ENCODE measurements at places on chromosomes 5 and 9.

DNA sequence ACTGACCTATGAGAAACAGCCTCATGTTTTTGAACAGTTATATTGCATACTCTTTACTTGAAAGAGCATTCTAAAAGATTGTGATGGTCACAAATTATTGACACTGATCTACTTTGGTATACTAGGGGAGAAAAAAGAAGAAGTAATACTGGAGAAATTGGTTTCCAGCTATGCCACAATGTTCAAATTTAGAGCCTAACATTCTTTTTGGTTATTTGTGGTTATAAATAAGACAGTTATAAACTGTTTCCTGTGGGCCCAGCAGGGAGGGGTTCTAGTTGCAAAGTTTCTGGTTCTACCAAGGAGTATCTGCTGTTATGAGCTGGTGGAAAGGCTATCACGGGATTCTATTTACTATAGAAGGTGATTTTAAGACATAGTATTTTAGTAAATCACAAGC is 4.8 kb downstream of the CWC27 start:
- DNase-seq = no peak

DNA sequence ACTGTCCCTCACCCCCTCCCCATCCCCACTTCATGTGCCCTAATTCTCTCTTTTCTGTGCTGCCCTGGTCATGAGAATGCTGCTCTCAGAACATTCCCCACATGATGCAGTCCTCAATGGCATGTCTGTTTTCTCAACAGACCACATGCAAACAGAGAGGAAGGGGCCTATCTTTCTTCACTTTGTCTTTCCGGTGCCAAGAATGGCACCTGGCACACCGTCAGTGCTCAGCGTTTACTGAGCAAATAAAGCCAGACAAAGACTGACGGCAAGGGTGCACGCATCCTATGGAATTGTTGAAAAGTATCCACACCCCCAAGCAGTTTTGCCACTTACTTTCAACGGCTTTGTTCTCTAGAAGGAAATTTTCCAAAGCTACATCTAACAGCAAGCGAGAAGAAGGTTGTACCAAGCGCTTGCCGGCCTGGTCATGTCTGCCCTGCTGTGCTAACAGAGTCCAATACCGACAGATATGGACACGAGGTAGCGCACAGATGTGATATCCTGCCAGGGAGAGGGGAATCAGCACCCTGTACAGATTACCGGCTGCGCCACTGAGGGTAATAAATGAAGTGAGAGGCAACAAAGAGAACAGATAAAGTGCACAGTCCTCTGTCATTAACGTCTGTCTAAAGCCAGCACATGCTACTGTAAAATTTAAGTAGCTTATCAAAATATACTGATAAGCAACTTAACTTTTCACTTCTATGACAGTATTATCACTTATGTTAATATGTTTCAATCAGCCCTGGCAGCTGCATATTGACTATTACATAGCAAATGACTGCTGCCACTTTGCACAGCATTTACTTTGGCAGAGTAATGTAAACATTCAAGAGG is 251.7 kb downstream of the DENND1A start:
- DNase-seq = no peak

- no peak for DNase-seq
Observed at GRCh38 chr5:127311349-127311748, 20.8 kb downstream of the MEGF10 start.

DNA sequence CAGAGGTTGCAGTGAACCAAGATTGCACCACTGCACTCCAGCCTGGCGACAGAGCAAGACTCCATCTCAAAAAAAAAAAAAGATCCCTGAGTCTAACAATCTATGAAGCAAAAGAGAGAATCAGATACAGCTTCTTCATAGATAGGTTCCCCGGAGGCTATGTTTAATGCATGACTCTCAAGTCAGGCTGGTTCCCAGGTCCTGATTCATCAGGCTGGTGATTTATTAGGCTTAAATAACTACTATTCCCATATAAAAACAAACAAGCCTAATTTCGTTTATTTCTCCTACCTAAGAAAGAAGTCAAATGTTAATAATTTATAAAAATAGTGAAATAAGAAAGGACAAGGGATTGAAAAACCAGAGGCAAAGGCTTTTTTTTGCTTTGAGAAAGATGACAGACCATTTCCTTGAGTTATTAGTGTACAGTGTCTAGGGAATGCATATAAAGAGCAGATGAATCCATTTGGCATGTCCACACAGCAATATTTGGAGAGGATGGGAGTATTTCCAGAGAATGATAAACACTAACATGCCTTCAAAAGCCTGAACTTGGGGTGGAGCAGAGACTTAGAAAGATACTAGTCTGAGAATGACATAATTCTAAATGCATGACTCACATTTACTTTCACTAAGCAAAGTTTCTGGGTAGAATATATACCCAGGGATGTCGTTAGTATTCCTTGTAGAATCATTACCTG is 115.3 kb downstream of the NREP start:
- peak; percentile 76 for DNase-seq

- no peak for DNase-seq
Observed at GRCh38 chr9:136975644-136976043, 1.7 kb upstream of the PTGDS start.

- DNase-seq = peak; percentile 30
Observed at GRCh38 chr9:36298566-36298965, 40.3 kb upstream of the GNE start.

GRCh38 chr5:1363581-1363980 is 18.7 kb upstream of the CLPTM1L start:
- no peak for DNase-seq

DNA sequence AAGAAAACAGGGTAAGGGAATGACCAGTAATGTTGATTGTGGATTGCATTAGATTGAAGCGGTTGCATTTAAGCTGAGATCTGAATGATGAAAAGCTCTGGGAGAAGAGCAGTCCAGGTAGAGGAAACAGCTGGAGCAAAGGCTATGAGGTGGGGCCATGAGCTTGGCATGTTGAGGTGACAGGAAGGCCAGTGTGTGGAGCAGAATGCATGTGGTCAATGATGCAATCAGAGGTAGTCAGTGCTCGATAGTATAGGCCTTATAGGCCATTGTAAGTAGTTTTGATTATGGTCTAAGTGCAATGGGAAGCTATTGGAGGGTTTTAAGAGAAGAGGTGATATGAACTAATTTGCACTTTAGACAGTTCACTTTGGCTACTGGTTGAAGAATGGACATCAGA is 270.4 kb downstream of the ARHGAP26 start:
- no peak for DNase-seq

GRCh38 chr5:52856564-52856963 is 68.8 kb downstream of the ITGA1 start:
- no peak for DNase-seq

GRCh38 chr5:134851307-134851923 is 5.6 kb downstream of the C5orf24 start:
- DNase-seq = peak; percentile 49

DNA sequence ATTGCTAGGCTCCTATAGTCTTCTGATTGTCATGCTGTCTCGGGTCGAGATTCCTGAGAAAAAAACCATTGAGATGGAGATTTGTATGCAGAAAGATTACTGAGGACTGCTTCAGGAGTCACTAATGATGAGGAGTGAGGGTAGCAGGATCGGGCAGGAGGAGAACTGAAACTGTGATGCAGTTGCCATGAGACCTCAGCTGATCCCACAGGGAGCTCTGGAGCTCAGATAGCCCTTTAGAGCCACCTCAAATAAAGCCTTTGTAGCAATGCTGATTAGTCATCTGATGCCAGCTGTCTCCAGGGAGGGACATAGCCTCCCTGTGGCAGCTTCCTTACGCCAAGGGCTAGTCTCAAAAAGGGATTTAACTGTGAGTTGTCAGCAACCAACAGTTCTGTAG is 256.9 kb downstream of the DMAC1 start:
- DNase-seq = no peak

GRCh38 chr5:78269088-78269703 is 25.3 kb downstream of the AP3B1 start:
- peak; percentile 52 for DNase-seq

DNA sequence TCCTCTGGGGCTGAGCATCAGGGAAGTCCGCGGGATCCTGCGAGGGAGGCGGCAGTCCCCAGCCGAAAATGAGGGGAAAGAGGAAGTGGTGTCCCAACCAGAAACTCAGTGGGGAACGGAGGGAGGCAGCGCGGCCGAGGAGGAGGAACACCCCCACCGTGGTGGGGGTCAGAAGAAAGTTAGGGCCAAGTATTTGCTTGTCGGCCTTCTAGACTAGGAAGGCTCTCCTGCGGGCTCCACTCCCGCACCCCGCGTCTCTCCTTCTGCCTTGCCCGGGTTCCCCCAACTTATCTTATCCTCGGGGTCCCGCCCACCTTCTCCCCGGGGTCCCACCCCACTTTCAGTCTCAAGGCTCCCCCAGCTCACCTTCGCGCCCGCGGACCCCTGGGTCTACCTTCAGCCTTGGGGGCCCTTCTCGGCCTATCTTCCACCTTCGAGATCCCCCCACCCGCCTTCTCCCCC is 557 bp upstream of the PHF2 start:
- peak; percentile 57 for DNase-seq

DNA sequence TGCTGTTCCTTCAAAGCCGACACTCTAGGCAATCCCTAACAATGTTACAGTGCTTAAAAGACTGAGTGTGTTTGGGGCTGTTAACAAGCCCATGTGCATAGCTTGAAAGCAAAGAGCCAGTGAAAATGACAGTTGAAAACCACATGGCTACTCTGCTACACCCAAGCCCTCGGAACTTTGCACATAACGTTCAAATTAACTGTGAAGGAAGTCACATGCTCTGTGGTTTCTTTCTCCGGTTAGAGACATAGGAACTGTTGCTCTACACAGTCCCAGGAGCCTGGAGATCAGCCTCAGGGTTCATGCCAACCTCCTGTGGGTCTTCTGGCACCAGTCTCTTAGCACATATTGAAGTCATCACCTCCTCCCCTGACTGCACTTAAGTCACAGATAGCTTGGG is 51.1 kb downstream of the C9orf152 start:
- DNase-seq = no peak

- no peak for DNase-seq
Observed at GRCh38 chr5:132896685-132897084, 23.2 kb downstream of the LEAP2 start.

GRCh38 chr9:86825299-86825698 is 122.0 kb downstream of the GAS1 start:
- no peak for DNase-seq

- no peak for DNase-seq
Observed at GRCh38 chr9:99124534-99125255, 19.8 kb downstream of the TGFBR1 start.

DNA sequence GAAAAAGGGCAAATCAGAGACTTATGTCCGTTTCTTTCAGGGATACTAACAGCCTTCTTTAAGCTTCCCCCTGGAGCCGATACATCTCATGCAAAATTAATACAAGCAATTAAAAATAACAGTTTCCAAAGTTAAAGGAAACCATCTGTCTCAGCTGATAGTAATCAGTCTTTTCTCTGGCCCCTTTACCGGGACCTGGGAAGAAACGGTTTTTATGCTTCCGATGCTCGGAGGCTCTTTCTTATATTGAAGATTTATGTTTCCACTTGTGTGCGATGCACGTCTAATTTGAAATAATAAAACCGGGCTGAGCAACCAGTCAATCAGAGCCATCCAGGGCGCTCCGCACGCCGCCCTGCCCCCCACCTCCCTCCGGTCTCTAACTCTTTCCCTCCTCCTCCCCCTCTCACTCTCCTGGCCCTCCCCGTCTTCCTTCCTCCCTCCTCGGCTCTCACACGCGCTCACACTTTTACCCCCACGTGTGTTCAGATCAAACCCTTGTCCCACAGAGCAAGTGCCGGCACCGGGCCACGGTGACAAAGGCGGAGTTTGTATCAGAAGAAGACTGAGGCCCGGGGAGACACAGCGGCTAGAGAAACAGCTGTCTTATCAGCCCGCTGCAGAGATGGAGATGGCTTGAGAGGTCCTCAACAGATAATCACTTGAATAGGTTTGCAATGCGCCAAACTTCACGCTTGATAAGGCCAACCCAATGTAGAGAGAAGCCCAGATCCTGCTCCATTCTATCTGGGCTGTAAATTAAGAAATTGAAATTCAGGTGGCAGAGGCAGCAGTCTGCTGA is 5.1 kb upstream of the ELAVL2 start:
- no peak for DNase-seq

- no peak for DNase-seq
Observed at GRCh38 chr9:92196909-92197308, 81.7 kb upstream of the SPTLC1 start.

DNA sequence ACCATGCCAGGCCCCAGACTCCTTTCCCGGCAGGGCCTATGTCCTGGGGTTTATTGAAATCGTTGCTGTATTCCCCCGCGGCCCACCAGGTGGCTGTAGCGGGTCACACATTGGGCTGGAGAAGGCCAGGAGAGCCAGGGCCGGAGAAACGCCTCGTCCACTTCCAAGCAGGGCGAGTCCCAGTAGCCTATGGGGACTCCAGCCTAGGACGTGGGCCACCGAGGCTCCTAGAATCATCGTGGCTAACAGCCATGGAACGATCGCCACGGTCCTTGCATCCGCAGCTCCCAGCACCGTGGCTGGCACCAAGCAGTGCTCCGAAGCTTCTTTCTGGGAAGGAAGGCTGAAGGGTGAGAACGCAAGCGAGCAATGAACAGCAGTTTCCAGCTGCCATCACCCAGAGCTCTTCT is 87.7 kb downstream of the ENTREP1 start:
- DNase-seq = peak; percentile 64

DNA sequence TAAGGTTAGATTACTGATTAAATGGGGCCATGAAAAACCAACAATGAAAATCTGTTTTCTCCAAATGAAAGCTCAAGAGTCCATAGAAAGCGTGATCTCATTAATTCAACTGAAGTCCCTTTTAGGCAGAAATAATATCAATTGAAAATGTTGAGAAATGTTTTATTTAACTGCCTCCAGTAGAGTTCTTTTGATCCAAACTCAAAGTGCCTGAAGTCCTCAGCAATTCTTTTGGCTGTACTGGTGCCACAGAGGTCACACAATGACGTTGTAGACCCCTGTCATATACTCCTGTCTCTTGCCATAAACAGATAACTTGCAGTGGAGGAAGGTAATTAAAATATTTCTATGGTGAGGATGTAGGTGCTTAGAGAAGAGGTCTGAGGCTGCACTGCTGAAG is 1420.5 kb downstream of the CDH12 start:
- no peak for DNase-seq

DNA sequence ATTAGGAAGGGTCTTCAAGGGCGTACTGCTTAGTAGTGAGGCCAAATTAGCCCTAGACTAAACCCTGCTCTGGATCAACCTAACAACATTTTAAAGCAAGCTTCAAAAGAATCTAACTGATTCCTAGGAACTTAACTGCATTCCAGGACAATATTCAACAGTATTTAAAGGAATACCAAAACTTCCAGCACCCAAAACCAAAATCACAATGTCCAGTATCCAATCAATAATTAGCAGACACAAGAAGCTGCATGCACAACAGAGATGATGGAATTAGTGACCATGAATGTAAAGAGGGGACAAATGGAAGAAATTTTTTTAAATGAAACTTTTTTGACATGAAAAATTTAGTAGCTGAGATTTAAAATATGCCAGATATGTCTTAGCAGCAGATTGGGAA is 53.9 kb downstream of the CETN3 start:
- DNase-seq = no peak

GRCh38 chr5:78577071-78577807 is 71.3 kb downstream of the LHFPL2 start:
- DNase-seq = no peak

- DNase-seq = no peak
Observed at GRCh38 chr5:122321921-122322320, 9.9 kb downstream of the SNCAIP start.
